Stimulated activated CD4-positive, alpha-beta T cell treated with anti-CD3 and anti-CD28 coated beads, TNF-alpha, amount 100 ng/mL, for 24 hours (primary cell): ENCODE measurements at places on chromosomes 16 and 17.

DNA sequence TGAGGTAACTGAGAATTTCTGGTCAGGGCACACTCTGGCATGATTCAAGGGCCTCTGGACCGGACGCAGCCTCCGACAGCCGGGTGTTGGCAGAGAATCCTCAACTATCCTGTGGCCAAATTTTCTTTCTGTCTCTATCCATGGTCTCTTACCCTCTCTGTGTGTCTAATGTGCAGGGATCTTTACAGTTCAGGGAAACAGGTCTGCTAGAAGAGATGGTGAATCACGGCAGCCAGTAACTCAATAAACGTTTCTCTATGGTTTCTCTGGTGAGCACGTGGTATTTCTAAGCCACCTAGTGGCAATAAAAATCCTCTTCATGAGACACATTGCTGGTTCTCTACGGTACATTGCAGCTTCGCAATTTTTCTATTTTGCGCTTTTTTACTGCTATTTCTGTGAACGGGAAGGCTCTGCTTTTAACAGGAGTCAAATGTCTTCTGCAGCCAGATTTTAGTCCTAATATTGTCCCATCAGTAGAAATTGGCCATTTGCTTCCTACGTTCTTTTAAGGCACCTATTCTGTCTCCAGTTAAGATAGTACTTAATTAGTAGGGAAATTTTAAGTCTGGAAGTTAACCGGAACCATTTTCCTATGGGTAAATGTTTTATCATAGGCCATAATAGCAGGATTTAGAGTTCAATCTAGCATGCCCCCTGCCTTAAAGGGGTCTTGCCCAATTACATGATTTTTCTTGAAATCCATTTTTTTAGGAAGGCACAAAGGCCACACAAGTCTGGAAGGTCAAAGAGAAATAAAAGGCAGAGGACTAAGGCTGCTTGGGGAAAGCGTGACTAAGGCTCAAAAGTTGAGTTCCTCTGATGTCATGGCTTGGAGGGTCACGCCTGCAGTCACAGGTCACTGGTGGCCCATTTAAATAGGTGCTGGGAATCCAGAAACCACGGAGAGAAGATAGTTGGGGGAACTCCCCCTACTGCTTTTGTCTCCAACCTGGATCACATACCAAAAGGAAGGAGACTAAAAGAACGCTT lies 31.5 kb downstream of the QPRT start:
- no peak for DNase-seq

- DNase-seq, result no peak
Observed at GRCh38 chr17:77737442-77738265, 220.8 kb upstream of the TNRC6C start.

DNA sequence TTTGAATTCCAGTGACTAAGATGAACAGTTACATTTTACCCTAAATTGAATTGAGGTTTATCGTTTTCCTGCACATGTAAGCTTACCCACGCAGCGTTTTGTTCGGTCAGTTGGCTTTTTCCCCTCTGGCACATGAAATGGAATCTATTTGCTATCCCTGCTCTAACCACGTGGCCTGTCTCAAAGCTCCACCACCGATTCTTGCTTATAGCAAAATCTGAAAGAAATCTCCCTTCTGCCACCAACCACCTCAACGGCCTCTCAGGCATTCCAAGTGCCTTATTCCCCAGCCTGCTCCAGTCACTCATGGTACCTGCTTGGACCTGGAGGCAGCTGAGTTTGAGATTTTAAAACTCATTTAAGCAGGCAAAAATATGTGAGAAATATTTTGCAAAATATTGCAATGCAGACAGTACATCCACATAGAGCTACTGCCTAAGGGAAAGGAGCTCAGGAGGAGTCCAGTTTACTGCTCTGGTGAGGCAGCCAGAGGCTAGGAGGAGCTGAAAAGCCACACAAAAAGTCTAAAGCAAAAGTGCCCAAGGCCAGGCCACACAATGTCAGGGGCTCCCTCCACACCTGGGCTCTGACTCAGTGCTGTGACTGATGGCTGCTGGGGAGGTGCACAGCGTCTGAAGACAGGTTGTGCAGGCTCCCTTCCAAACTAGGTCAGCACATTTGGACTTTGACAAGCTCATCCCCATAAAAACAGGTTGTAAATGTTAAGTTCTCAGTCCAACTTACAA lies 26.4 kb downstream of the ARHGAP17 start:
- DNase-seq, result no peak

GRCh38 chr17:63826468-63827001 lies 696 bp upstream of the PSMC5 start:
- no peak for DNase-seq

DNA sequence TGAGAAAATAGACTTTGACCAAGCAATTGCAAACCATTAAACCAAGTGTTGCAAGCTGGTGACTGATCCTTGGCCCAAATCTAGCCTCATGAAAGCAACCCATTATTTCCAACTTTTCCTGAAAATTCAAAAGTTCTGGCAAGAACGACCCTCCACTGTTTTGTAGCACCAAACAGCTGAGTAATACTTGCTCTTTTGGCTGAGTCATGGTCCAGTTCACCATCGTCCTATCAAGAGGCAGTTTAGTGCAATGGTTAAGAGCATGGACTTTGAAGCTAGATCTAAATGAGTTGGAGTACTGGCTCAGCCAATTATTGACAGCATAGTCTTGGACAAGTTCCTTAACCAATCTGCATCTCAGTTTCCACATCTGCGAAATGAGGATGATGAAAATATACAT lies 31.3 kb downstream of the SCNN1G start:
- no peak for DNase-seq

DNA sequence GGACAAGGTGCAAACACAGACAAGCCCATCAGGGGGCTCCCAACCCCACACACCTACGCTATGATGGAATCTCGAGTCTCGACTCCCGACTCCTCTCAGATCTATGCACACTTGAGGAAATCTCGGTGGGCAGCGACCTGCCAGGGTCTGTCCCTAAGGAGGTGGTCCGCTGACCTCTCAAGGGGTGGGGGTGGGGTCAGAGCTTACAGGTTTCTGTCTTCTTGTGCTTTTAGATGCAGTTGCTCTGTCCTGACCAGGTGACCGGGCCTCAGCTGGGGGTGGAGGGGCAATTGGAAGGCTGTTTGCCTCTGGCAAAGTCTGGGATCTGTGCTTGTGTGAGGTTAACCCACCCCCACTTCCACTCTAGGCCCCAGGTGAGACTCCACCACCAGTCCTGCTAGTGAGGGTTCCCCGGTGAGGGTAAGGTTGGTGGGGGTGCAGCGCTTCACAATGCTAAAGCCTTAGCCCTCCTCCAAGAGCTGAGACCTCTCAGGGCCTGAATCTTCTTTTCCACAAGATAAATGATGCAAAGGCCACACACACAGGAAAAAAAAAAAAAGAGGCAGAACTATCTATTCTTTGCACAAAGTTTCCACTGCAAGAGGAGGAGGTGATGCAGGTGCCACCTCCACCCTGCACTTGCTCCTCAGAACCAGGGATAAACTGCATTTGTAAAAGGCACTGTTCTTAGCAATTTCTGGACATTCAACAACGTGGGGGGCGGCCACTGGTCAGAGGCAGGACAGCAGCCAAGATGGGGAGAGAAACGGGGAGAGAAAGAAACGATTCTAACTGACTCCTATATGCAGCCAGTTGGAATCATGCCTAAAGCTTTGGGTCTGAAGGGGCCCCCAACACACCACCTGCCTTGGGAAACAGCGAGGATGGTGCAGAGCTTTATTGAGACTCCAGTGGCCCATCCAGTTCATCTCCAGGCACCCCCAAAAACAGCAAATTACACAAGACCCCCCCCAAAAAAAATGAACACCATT lies 4.1 kb downstream of the CISD3 start:
- no peak for DNase-seq

DNA sequence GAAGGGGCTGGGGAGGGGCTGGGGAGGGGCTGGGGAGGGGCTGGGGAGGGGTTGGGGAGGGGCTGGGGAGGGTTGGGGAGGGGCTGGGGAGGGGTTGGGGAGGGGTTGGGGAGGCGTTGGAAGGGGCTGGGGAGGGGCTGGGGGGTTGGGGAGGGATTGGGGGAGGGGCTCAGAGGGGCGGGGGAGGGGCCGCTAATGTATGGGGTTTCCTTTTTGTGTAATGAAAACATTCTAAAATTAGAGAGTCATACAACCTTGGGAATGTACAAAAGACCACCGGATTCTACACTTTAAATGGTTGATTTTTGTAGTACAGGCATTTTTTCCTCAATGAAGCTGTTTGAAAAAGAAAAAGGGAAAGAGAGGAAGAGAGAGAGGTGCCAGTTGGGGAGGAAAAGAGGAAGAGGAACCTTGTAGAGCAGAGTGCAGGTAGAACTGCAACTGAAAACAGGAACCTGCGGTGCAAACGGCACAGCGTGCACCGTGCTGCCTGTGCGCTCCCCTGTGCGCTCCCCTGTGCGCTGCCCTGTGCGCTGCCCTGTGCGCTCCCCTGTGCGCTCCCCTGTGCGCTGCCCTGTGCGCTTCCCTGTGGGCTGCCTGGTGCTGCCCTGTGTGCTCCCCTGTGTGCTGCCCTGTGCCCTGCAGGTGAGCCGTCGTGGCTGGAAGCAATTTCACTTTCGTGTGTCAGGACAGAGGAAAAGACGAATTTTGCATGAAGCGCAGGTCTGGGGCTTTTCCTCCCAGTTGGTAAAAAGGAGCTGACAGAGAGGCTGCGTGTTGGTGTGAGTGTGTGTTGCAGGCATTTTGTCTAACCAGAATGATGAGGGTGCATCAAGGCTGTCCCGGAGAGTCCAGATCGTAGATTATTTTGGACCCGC lies 40.8 kb downstream of the METRNL start:
- no peak for DNase-seq

DNA sequence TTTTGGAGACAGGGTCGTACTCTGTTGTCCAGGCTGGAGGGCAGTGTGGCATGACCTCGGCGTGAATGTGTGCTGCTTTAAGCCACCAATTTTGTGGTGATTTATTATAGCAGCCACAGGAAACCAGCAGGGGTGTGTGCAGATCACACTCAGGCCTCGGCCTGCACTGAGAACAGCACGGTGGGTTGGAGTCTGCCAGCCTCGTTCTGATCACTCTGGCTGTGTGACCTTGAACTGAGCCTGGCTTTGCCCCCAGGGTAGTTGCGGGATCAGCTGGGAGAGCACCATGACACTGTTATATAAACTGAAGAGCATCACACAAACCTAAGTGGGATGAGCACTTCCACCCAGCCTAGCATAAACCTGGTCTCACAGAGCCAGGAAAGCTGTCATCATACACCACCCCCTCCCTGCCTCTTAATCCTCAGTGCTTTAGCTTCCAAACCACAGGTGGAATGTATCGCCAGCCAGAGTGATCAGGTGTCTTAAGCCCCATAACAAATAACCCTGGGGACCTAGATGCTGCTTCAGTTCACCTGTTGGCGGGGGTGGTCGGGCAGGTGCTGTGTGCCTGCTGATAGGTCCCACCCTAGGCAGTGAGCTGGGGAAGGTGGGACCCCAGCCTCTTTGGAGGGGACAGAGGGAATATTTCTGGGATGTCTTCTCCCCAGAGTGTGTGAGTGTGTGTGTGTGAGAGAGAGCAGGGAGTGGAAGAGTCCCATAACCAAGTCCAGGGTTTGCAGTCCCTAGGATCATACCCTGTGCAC lies 28.6 kb upstream of the NDRG4 start:
- DNase-seq, result no peak

DNA sequence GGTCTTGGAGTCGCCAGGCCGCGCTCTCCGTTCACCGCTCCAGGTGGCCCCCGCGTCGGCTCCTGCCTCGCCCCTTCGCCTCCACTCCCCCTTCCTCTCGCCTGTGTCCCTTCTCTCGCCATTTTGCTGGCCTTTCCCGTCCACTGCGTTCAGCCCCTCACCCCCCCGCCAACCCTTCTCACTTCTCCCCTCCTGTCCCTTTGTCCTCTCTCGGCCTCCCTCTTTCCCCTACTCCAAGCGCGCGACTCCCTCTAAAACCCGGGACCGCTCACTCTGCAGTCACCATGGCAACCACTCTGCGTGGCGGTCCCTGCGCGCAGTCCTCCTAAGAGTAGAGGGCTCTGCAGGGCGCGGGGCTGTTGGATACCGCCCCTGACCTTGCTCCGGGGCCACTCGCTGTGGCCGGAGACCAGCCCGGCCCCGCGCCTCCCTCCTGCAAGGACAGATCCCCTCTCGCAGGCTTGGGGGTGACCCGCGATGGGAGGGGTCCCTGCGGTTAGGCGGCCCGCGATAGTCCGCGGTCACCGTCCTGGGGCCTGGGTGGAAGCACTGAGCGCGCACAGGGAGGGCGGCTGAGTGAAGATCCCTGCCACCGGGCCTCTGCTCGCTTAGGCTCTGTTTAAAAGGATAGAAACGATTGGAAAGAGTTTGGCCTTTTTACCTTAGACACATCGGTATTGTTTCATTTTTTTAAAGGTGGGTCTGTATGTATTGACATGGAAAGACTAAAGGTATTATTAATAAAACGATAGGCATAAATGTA lies 454 bp downstream of the CCDC40 start:
- DNase-seq, result peak; percentile 9

DNA sequence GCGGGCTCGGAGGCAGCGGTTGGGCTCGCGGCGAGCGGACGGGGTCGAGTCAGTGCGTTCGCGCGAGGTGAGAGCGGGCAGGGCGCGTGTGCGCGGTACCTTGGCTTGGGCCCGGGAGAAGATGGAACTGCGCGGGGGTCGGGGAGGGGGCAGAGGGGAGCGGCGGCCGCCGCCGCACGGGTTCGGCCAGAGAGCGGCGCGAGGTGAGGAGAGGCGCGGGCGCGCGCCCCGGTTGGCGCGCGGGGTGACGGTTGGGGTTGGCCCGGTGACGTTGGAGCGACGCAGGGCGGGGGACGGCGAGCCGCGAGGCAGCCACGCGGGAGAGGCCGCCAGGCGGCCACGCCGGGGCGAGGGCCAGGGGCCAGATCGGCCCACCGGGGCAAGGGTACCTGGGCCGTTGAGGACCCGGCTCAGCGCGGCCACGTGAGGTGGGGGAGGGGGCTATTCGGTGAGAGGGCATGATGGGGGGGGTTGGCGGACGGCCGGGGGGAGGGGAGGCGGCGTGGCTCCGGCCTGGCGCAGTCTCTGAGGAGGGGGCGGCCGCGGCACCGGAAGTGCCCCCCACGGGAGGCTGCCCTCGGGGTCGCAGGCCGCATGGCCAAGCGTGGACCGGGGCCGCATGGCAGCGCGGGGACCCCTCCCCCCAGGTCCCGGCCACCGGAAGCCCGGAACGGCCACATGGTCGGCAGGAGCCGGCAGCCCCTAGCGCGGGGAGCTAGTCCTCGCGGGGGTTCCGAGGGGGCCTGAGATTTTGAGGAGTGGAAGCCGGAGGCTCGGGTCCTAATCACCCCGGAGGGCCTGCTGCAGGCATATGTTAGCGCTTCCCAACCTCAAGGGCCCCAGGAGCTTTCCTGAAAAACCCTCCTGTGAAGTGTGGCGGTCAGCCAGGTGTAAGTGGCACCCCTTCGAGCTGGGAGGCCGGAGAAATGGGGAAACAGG lies 527 bp downstream of the EIF5A start:
- DNase-seq, result peak; percentile 43

- DNase-seq, result no peak
Observed at GRCh38 chr17:64503341-64503740, 2.7 kb downstream of the DDX5 start.

GRCh38 chr17:47715669-47716325 lies 17.2 kb upstream of the TBX21 start:
- no peak for DNase-seq

DNA sequence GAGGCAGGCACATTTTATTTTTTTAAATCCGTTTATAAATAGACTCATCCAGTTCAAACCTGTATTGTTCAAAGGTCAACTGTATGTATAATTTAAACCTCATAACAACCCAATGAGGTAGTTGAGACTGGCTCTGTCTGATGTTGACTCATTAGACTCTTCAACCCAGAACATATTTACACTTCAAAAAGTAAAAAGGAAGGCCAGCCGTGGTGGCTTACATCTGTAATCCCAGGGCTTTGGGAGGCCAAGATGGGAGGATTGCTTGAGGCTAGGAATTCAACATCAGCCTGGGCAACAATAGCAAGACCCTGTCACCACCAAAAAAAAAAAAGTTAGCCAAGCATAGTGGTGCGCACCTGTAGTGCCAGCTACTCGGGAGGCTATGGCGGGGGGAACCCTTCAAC lies 32.5 kb upstream of the DHRS7B start:
- DNase-seq, result no peak
